Sigmoid colon (tissue), 7 donors: ENCODE measurements at places on chromosomes 11 and 22. TPM values are rescaled to one million over a fixed set of nuclear protein-coding genes. Genes with fewer than 3 reads are reported as not detected.

Gene ARHGAP20
- 5.3 TPM for total RNA-seq

DNA sequence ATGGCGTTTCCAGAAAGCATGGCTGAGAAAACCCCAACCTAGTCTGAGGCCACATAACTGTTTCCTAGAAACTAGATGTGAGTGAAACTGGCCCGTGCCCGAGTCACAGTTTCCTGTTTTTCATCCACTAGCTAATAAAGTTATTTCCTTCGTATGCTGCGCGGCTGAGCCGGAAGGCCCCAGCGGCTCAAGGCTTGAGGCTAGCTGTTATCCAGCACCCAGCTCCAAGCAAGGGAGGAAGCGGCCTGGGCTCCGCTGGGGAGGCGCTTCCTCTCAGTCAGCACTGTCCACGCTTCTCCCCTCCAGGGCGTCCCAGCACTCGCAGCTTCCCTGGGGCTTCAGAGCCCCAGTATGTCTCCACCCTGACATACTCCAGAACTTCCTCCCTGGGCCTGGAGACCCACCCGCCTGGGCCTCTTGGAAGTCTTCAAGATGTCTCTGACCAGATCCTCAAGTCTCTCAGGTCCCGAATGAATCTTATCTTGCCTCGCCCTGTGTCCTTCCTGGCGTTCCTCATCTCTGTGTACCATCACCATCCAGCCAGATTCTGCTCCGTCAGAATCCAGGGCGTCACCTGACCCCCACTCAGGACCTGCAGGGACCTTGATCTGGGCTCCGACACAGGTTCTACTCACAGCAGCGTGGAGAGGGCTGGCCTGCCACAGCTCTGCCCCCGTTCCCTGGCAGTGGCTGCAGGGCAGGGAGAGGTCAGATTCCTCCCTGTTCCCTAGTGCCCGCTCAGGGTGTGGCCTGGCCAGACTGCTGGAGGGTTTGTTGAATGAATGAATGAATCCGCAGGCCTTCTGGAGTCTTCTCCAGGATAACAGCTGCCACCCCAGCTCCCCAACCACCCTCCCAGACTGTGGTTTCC lies 81.9 kb downstream of the LRRC32 start:
- DNase-seq: peak; percentile 85

DNA sequence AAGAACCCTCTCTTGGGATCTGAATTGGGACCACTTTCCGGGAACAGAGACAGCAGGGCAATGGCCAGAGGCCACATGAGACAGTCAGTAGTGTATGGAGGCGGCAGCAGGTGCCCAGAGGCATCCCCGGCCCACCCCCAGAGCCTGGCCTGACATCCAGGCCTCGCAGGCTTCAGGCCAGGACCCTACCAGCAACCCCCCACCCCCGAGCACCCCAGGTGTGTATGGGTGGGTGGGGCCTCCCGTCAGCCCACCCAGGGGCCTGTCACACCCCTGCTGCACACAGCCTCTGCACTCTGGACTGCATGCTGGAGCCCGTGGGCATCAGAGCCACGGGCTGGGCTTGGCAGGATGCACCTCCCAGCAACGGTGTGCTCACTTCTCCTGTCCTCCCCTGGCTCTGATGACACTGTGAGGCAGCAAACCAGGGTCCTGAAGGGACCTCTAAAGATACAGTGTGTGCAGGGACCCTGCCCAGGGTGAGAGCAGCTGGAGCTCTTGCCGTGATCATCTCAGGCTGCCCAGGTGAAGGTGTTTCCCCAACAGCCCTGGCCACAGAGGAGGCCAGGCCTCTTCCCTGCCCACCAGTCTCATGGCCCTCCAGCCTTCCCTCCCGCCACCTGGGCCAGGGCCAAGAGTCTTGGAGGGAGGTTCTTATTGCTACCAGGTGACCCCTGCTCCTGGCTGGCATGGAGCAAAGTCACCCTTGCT lies 88.8 kb upstream of the SEPTIN5 start:
- no peak for DNase-seq

- DNase-seq: no peak
Measured at GRCh38 chr11:16001899-16002426, 354.4 kb downstream of the SOX6 start.

DNA sequence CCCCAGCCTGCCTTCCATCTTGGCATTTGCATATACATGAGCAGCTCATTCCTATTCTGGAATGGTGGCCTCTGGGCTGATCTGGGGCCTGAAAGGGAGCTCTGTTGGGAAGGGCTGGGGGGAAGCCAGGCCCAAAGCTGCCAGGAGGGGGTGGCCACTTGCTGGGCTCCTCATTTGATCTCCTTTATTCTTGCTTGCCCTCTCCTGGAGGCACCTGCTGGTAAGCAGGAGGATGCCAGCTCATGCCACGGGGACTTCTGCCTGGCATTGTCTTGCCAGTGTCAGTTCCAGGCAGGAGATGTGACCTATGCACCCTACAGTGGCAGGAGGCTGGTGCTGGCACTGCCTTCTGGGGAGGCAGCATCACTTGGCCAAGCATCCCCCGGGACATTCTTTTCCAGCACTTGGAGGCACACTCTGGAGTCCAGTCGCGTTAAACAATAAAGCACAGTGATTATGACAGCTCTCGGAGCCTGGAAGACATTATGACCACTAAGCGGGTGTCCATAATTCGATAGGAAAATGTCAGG lies 128.3 kb downstream of the NTM start:
- DNase-seq: no peak

DNA sequence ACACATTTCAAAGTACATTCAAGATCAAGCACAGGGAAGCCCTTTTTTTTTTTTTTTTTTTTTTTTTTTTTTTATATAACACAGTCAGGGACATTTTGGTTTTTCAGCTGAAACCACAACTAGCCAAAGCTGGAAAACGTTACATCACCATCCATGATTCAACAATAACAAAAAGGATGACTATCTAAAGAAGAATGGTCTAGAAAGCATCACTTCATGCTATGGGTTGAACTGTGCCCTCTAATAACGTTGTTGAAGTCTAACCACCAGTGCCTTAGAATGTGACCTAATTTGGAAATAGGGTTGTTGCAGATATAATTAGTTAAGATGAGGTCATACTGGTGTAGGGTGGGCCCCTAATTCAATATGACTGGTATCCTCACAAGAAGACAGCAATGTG lies 46.6 kb downstream of the MTMR2 start:
- no peak for DNase-seq

DNA sequence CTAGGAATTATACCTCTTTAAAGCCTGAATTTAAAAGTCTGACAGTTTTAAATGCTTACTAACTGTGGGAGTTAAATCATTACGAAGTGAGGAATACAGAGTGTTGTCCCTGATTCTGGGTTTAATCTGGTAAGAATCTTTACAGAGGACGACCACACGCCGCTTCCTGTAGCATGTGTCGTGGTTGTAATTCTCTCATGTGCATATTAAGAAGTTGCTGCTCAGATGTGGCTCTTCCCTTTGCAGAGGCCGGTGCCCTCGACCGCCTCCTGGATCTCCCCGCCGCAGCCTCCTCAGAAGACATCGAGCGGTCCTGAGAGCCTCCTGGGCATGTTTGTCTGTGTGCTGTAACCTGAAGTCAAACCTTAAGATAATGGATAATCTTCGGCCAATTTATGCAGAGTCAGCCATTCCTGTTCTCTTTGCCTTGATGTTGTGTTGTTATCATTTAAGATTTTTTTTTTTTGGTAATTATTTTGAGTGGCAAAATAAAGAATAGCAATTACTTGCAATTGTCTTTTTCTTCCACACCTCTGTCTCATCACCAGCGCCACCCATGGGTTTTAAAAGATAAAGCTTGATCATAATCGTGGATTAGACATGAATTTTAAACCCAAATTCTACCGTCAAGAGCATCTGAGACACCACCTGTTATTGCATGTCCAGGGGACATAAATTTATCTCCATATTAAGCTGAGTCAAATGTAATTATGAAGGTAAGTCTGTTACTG lies 6.5 kb downstream of the GAL start:
- DNase-seq: peak; percentile 33

- no peak for DNase-seq
Measured at GRCh38 chr11:36507824-36508489, 2.1 kb downstream of the TRAF6 start.
